Small intestine (tissue), 16 donors: ENCODE measurements at places on chromosomes 16 and 17. TPM values are rescaled to one million over a fixed set of nuclear protein-coding genes. Genes with fewer than 3 reads are reported as not detected.

- peaks cover 7% of the 10 kb centered on the region for H3K4me1 ChIP-seq
- H3K27me3 ChIP-seq, result no peaks in the 10 kb centered on the region
- no peak overlapping the region for H3K4me3 ChIP-seq
- no peak for DNase-seq
- H3K27ac ChIP-seq, result no peak overlapping the region
These were observed 7.8 kb downstream of the NR1D1 start for GRCh38 chr17:40092581-40092980.

DNA sequence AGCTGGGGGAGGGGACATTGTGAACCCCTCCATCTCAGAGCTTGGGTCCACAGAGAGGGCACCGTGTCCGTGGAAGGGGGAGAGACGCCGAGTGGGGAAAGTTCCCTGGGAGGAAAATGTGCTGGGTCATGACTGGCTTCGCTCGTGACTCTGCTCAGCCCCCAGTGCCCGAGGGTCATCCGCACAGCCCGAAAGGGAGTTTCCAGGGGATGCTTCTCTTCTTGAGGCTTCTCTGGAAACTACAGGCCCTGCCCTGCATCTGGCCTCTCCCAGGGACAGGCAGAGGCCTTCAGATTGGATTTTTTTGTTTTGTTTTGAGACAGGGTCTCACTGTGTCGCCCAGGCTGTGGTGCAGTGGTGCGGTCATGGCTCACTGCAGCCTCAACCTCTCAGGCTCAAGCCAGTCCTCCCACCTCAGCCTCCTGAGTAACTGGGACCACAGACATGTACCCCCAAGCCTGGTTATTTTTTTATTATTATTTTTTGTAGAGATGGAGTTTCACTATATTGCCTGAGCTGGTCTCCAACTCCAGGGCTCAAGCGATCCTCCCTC, 9.8 kb upstream of the GSE1 start:
- peaks cover 46% of the 10 kb centered on the region for H3K36me3 ChIP-seq
- no peaks in the 10 kb centered on the region for H3K27me3 ChIP-seq
- peaks cover 2% of the 10 kb centered on the region for H3K4me1 ChIP-seq
- no peak for DNase-seq
- no peak overlapping the region for H3K4me3 ChIP-seq

GRCh38 chr17:81825841-81826466, 7.1 kb downstream of the MCRIP1 start:
- no peak for DNase-seq
- peaks cover 3% of the 10 kb centered on the region for H3K36me3 ChIP-seq
- no peaks in the 10 kb centered on the region for H3K4me1 ChIP-seq
- H3K27ac ChIP-seq, result no peak overlapping the region
- H3K27me3 ChIP-seq, result no peaks in the 10 kb centered on the region

DNA sequence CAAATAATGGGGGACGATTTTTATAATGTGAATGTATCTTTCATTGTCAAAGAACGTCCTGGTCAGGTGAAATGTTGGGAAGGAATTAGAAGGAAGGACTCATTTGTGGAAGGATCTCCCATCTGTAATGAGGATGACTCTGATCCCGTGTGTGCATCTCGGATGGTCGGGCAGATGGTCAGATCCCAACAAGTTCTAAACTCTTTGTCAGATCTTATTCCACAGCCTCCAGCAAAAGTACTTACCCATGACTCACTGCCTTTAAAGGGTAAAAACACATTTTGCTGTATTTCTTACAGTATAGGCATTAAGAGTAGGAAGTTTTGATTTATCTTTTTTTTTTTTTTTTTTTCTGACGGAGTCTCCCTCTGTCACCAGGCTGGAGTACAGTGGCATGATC, 539 bp upstream of the KRTAP4-8 start:
- H3K4me3 ChIP-seq, result no peak overlapping the region
- H3K27me3 ChIP-seq, result peaks cover 2% of the 10 kb centered on the region
- H3K27ac ChIP-seq, result no peak overlapping the region

DNA sequence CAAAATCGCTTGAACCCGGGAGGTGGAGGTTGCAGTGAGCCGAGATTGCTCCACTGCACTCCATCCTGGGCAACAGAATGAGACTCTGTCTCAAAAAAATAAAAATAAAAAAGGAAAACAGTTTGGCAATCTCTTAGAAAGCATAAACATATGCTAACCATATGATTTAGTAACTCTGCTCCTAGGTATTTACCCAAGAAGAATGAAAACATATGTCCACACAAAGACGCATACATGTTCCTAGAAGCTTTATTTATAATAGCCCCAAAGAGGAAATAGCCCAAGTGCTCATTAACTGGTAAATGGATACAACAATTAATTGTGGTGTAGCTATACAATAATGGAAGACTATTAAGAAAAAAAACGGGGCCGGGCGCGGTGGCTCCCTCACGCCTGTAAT, 18.5 kb upstream of the CDH1 start:
- no peak overlapping the region for H3K4me3 ChIP-seq
- no peak for DNase-seq
- peaks cover 37% of the 10 kb centered on the region for H3K4me1 ChIP-seq
- no peak overlapping the region for H3K27ac ChIP-seq
- H3K36me3 ChIP-seq, result no peaks in the 10 kb centered on the region

- H3K27me3 ChIP-seq, result no peaks in the 10 kb centered on the region
- H3K4me3 ChIP-seq, result no peak overlapping the region
- H3K4me1 ChIP-seq, result no peaks in the 10 kb centered on the region
- H3K36me3 ChIP-seq, result peaks cover 2% of the 10 kb centered on the region
- no peak overlapping the region for H3K27ac ChIP-seq
These were observed 10.4 kb downstream of the LLGL1 start for GRCh38 chr17:18235743-18236256.

DNA sequence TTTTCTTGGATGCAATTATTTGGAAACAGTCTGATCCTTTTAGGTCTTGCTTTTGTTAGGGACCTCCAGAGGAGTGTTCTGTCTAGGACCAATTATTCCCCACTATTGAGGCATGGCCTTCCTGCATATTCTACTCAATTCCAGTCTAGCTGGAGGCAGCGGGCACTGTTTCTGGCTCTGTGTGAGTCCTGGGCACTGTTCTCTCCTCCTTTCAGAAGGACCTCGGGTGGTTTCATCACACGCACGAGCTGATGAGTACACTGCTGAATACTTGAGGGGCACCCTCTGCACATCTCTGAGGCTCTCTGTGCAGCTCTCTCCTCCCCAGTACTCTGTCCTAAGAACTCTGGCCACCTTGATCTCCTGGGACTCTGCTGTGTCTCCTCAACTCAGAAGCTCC, 30.7 kb downstream of the DYNLL2 start:
- H3K4me1 ChIP-seq, result no peaks in the 10 kb centered on the region
- H3K27me3 ChIP-seq, result no peaks in the 10 kb centered on the region
- no peak overlapping the region for H3K27ac ChIP-seq
- DNase-seq, result no peak
- no peak overlapping the region for H3K4me3 ChIP-seq

DNA sequence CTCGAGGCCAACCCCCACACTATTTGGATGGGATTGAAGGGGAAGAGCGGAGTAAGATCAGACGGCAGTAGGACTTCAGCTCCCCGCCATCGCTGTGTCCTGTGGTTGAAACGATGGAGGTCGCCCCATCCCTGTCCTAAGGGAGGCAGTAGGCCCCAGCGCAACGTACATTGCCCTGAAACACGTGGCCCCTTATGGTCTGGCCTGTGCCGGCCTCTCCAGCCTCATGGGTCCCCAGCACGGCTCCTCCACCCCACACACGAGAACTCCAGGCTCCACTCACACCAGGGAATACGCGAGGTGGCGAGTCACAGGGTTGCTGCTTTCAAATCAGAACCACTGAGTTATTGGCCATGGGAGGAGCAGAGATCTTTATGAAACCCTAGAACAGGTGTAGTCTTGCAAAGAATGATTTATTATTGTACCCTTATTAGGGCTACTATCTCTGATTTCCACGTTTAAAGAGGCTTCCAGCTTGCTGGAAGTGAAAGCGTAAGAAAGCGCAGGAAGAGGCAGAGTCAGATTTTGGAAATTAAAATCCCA, 669 bp upstream of the DCTPP1 start:
- DNase-seq, result no peak
- H3K27me3 ChIP-seq, result no peaks in the 10 kb centered on the region
- H3K4me1 ChIP-seq, result peaks cover 13% of the 10 kb centered on the region
- peak overlapping the region; percentile 67 for H3K27ac ChIP-seq
- no peak overlapping the region for H3K4me3 ChIP-seq

- peaks cover 33% of the 10 kb centered on the region for H3K4me1 ChIP-seq
- no peak for DNase-seq
- peaks cover 72% of the 10 kb centered on the region for H3K36me3 ChIP-seq
- no peak overlapping the region for H3K27ac ChIP-seq
These were observed 36.1 kb upstream of the ZC3H18 start for GRCh38 chr16:88533932-88534637.

DNA sequence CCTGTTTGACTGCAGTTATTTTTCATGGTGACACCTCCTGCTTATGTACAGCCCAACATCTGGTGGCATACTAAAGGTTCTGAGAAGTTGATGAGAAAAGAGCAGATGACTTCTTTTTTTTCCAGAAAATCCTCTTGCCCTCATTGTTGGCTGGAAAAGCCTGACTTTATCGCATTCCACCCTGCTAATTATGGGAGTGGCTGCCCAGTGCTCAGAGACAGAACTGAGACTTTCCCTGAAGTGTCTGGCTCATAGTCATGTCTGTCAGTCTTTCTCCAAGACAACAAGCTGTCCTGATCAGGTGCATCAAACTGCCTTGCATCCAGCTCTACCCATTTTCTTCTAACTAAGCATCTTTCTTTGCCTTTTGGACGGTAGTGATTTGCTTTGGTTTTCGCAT, 355.2 kb downstream of the CPPED1 start:
- no peak overlapping the region for H3K4me3 ChIP-seq
- no peaks in the 10 kb centered on the region for H3K27me3 ChIP-seq
- no peak overlapping the region for H3K27ac ChIP-seq
- H3K4me1 ChIP-seq, result no peaks in the 10 kb centered on the region
- H3K36me3 ChIP-seq, result no peaks in the 10 kb centered on the region
- no peak for DNase-seq

GRCh38 chr17:65751263-65751662, 189.8 kb upstream of the AXIN2 start:
- H3K36me3 ChIP-seq, result no peaks in the 10 kb centered on the region
- peaks cover 3% of the 10 kb centered on the region for H3K4me1 ChIP-seq
- DNase-seq, result no peak

DNA sequence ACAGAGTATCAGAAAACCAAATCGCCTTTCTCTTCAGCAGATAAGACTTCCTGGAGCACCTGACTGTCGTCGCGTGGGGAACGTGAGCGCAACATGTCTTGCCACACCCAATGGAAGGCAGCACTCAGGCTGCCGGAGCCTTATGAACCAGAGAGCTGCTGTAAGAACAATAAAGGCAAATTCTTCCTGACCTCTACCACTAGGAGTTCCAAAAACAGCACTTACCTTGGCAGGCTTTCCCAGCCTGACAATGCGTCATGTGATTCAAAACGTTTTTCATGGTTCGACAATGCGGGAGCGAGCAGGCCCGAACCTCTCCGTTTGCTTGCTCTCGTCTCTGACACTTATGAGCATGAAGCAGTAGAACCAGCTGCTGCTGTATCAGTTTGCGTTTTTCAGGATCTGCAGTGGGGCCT, 75.8 kb upstream of the TRAP1 start:
- H3K4me3 ChIP-seq, result no peak overlapping the region
- no peak for DNase-seq
- no peaks in the 10 kb centered on the region for H3K4me1 ChIP-seq
- H3K27me3 ChIP-seq, result no peaks in the 10 kb centered on the region

DNA sequence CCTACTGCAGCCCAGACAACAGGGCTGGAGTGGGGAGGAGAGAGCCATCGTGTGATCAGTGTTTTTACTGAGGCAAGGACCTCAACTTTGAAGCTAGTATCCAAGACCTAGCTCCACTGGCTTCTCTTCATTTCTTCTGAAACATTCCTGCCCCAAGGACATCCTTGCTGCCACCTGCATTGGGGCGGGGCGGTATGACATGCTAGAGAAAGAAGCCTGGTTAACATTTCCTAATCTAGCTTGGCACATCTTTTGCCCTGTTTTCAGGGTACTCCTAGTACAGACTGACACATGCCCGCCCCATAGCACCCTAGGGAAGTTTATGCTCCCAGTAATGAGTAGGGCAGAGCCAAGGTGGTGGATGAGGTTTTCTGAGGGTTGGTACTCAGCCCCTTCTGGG, 17.8 kb upstream of the ANKRD40CL start:
- DNase-seq, result no peak
- H3K4me3 ChIP-seq, result no peak overlapping the region
- H3K27me3 ChIP-seq, result peaks cover 5% of the 10 kb centered on the region
- H3K36me3 ChIP-seq, result no peaks in the 10 kb centered on the region
- no peaks in the 10 kb centered on the region for H3K4me1 ChIP-seq

- DNase-seq, result peak; percentile 92
- H3K36me3 ChIP-seq, result no peaks in the 10 kb centered on the region
- no peaks in the 10 kb centered on the region for H3K27me3 ChIP-seq
- H3K4me3 ChIP-seq, result no peak overlapping the region
- H3K4me1 ChIP-seq, result peaks cover 5% of the 10 kb centered on the region
These were observed 11.2 kb downstream of the PIEZO1 start for GRCh38 chr16:88773812-88774291.

GRCh38 chr17:63434951-63435571, 11.0 kb downstream of the CYB561 start:
- peaks cover 8% of the 10 kb centered on the region for H3K27me3 ChIP-seq
- peak overlapping the region; percentile 55 for H3K27ac ChIP-seq
- H3K36me3 ChIP-seq, result no peaks in the 10 kb centered on the region
- no peak overlapping the region for H3K4me3 ChIP-seq
- no peak for DNase-seq

- H3K36me3 ChIP-seq, result peaks cover 68% of the 10 kb centered on the region
- H3K4me1 ChIP-seq, result peaks cover 17% of the 10 kb centered on the region
- H3K27ac ChIP-seq, result no peak overlapping the region
- no peaks in the 10 kb centered on the region for H3K27me3 ChIP-seq
- no peak for DNase-seq
- no peak overlapping the region for H3K4me3 ChIP-seq
These were observed 20.6 kb downstream of the IRF8 start for GRCh38 chr16:85919271-85920267.

DNA sequence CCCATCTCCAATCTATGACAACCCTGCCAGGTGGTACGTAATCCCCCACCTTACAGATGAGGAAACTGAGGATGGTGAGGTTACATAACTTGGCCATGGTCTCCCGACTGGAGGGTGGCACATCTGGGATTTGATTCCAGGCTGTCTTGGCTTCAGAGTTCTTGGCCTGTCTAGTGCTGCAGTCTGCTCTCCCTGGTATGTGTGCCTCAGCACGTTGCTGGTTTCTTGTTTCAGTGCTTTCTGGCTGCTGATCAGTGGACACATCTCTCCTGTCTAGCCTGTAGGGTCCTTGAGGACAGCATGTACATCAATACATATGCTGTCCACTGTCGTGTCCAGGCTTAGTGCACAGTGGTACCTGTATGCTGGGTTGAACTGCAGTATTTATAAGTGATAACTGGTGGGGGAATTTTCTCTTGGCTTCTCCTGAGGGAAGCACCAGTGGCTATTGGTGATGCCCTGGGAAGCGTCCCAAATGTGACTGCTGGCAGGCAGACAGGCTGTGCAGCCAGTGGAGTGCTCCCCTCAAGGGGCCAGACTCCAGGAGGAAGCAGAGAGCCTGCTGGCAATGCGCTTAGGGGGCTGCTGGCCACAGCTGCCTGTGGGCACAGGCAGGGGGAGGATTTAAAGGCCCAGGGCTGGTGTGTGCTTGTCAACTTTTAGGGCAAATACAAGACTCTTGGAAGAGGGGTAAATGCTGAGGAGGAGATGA, 14.4 kb downstream of the CTRL start:
- no peak for DNase-seq
- H3K4me3 ChIP-seq, result no peak overlapping the region
- no peaks in the 10 kb centered on the region for H3K27me3 ChIP-seq

Gene SMIM22
- 134 TPM for polyA plus RNA-seq

Gene NEK8
- polyA plus RNA-seq, result 3.6 TPM

Gene ANKRD40CL
- 298 TPM for polyA plus RNA-seq

Gene HID1
- 37.0 TPM for polyA plus RNA-seq

Gene ZACN
- polyA plus RNA-seq, result 1.6 TPM

Gene TMEM238L
- polyA plus RNA-seq, result 20.0 TPM

Gene CDH1
- 119 TPM for polyA plus RNA-seq

Gene HOXB4
- 0.27 TPM for polyA plus RNA-seq
